ENCODE measurements at places on chromosomes 16 and 17.

DNA sequence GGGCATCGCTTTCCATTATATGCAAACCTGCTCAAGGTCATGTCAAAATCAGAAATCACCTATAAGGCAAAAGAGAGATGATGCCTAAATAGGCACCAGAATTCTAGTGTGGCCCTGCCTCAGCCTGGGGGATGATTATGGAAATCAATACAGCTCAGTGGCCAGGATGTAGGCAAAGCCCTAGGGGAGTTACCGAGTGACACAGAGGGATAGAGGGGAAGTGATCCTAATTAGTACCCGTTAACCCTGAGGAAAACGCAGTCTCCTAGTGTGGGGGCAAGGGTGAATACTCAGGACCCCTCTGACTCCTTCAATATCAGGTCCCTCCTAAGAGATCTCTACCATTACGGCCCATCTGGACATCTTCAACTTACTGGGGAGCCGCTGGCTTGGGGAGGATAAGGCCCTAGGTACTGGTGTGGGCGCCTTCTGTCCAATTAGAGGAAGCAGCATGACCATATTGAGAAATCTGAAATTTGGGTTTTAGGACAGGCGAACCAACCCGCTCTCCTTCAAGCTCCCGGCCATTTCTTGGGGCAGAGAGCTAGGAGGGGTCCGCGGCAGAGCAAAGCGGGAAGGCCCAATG lies 725 bp downstream of the NT5C3B start:
- no peak for DNase-seq

DNA sequence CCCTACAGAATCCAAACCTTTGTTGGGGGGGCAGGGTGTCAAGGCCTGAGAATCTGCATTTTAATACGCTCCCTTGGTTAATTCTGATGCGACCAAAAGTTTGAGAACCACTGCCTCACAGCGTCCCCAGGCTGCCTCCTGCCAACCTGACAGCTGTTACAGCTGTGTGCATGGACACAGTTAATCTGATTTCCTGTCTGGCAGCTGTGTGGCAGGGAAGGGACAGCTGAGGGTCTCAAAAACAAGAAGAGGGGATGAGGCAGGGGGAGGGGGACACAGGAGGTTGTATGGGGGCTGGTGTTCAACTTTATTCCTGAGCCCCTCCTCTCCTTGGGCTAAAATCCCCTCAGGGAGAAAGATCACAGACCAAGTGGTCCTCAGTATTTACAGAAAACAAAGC lies 17.5 kb downstream of the HDAC5 start:
- no peak for DNase-seq

- no peak for DNase-seq
Measured at GRCh38 chr17:82685291-82685690, 13.2 kb downstream of the RAB40B start.

GRCh38 chr16:55248058-55248457 lies 75.9 kb upstream of the IRX6 start:
- no peak for DNase-seq

- no peak for DNase-seq
Measured at GRCh38 chr16:5041600-5042133, 7.9 kb upstream of the NAGPA start.

GRCh38 chr16:12679660-12680272 lies 123.9 kb downstream of the CPPED1 start:
- no peak for DNase-seq

DNA sequence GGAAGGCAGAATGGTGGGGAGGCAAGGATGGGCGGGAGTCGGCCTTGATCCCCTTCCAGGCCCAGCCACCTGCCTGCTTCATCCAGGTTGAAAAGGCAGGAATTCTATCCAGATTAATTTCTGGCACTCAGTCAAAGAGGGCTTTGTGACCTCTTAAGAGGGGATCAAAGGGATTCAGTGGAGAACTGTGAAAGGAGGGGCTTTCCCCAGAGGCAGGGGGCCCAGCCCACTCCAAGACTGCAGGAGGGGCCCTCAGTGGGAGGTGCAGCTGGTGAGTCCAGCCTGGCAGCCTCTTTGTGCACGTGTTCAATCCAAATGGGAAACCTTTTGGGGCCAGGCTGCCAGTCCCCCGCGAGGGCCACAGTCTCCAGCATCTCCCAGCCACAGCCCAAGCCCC lies 148.5 kb upstream of the PLCG2 start:
- no peak for DNase-seq

DNA sequence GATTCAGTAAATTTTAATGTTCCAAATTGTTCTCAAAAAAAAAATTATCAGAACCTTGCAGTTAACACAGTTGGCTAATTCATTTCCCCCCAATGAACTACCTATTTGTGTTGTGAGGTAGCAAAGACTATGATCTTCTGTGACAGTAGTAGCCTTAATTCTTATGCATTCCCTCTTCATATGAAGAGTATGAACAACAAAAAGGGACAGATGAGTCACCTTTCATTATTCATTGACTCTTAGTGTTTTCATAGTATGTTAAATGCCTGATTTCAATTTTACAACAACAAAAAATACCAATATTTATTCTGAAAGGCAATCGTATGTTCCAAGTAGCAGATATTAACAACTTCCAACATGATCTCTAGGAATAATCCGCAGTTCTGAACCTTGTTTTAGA lies 3.6 kb upstream of the SLFN11 start:
- DNase-seq = no peak

DNA sequence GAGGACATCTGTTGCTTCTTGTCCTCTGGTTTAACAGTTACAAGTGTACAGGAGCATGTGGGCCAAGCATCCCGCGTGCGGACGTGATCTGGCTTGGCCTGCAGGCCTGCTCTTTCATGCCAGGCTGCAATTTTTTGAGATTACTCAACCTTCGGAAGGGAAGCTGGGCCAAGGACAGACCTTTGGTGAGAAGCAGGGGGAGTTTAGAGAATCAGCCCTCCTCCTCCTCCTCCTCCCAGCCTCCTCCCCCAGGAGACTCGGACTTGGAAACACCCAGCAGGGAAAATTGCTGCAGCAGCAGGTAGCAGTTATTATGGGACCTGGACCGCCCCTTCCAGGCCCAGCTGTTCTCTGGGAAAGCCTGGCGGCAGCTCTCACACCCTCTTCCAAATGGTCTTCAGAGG lies 5.1 kb upstream of the KLHL36 start:
- no peak for DNase-seq

- no peak for DNase-seq
Measured at GRCh38 chr16:65675161-65675560, 553.3 kb upstream of the CDH11 start.

DNA sequence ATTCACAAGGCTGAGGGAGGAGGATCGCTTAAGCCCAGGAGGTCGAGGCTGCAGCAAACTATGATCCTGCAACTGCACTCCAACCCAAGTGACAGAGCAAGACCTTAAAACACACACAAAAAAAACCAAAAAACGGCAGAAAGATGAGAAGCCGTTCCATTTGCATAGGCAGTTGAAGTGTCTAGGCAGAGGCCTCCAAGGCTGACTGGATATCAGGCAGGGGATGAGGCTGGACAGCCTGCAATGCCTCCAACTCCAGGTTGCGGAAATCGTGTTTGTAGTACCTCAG lies 2.0 kb upstream of the FBXL19 start:
- no peak for DNase-seq

GRCh38 chr17:17888371-17888770 lies 51.6 kb upstream of the SREBF1 start:
- no peak for DNase-seq

DNA sequence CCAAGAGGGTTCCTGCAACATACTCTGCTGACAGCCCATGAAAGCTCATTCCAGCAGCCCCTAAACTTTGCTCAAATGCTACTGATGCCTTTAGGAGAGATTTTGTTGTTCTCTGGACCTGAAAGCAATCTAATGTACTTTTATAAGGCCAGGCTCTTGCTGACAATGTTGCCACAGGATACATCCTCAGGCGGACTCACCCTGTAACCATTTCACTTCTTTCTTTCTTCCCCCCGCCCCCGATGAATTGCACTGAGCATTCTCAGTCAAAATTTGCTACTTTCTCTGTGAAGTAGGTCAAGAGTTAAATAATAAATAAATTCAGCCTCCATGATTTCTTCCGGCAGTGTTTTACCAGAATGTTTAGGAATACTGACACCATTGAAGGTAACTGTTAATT lies 1.5 kb downstream of the GAS7 start:
- DNase-seq = no peak

DNA sequence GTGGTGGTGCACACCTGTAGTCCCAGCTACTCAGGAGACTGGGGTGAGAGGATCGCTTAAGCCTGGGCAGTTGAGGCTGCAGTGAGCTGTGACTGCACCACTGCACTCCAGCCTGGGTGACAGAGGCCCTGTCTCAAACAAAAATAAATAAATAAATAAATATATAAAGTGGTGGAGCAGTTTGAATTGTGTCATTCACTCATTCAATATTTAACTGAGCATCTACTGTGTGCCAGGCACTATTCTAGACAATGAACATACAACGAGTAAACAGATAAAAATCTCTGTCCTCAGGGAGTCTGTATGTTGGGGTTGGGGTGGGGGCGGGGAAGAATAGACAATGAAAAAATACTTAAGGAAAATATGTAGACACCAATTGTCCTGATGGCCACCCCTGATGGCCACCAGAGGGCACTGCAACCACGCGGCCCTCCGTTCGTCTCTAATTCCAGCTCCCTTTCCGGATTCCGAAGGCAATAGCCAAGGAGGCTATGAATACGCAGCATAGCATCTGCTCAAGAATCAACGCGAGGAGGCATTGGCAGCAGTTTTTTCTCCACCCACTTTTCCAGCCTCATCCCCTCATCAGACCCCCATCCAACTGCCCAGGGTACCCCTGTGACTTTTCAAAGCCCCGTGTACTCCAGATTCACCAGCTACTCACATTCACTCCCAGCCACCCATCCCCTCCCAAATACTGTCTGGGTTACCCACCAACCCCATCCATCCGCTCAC lies 21.4 kb downstream of the QPRT start:
- peak; percentile 80 for DNase-seq

DNA sequence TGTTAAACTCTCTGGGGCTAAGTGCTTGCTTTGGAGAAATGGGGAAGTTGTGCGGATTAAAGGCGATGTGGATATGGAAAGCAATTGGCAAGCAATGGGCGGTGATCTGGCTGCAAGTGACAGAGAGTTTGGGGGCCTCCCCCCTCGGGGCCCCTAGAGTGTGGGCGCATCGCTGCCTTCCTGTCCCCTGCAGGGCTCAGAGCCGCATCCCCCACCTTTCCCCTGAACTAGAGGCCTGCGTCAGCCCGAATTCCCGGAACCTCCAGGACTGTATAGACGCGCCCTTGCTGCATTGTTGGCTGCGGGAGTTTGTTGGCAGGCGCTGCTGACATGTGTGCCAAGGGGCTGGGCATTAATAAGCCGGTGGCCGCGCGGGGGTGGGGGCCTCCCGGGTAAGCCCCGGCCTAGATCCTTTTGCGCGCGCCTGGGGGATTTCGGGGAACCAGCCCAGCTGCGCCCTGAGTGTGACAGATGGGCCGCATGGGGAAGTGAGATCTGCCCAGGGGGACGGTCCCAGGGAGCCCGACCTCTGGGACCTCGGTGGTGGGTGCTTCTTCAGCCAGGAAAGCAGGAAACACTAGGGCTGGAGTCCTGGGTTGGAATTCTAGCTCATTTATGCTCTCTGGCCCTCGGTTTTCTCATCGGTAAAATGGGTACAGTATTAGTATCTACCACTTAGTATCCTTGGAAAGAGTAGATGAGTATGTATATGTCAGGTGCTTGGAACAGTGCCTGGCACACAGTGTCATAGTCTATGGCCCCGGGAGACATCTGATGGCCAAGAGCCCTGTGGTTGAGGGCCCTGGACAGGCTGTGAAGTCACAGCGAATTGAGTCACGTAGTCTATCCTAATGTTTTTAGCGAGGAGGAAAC lies 1.0 kb downstream of the EEF2K start:
- DNase-seq = peak; percentile 21

DNA sequence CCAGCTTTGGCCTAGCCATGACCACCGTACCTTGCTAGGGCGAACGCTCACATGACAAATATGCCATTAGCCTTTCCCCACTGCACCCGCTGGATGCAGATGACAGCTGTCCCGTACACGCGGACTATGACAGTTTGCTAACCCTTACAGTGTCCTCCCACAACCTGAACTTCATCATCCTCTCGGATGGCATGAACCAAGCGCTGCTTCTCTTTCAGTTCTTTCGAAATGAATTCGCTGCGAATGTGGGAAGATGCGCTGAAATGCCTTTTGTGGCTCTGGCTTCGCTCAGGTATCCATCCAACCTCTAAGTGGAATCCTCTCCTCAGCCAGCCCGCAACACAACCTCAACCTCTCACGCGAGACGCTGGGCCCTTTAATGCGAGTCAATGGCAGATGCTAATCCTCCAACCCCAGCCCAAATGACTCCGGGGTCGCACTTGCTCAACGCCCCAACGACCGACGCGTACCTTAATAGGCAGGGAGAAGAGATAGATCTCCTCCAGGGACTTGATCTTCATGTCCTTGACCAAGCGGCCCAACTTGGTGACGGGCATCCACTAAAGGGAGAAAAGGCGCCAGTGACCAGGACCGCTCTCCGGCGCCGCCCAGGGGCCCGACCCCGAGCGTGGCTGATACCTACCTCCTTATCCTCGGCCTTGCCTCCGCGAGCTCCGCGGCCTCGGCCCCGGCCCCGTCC lies 670 bp downstream of the RPS2 start:
- DNase-seq = peak; percentile 71

DNA sequence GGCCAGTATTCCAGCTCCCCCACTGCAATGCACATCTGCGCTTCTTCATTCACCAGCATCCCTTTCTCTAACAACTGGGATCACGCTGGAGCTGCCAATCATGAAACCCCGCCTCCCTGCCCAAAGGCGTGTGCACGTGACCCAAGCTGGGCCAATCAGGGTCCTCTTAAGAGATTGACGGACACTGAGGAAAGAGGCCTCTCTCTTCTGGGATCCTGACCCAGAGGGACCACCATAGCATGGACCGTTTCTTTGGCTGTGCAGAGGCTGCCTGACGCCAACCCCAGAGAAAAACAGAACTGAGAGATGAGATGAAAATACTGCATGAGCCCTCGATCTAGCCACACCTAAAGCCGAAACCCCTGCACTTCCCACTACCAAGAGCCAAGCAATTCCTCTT lies 32.0 kb downstream of the COTL1 start:
- DNase-seq = no peak

DNA sequence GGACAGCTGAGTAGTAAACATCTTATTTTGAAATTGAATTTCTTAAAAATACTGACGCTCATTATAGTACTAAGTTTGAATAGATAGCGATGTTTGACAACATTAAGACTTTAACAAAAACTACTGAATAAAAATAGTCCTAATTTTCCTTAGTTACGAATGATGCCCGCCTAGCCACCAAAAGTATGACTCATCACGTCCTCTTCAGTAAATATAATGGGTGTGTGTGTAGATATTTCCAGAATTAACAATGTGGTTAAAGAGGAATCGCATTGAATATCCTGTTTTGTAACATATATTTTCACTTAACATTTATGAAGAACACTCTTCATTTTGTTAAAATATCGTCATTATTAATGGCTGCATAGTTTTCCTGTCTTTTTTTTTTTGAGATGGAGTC lies 187.6 kb downstream of the MYO1D start:
- DNase-seq = no peak

DNA sequence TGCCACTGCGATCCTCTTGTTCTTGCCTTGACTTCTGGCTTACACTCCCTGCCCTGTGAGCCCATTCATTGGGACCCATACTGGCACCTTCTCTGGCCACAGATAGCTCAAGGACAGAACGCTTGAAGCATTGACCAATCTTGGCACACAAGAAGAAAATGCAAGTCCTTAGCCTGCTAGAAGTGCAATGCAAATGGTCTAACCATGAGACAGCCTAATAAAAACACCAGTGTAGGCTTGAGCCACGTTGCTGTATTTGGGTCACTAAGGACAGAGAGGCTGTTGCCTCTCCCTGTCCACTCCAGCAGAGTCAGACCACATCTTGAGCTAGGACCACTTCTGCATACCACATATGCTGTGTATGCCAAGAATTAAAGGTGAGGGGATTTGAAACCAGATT lies 41.2 kb upstream of the HLF start:
- DNase-seq = no peak

- no peak for DNase-seq
Measured at GRCh38 chr16:89040391-89040790, 53.3 kb upstream of the ACSF3 start.
